ENCODE measurements at places on chromosomes 5 and 9.

- DNase-seq, result no peak
Measured at GRCh38 chr5:146540414-146540813, 24.4 kb upstream of the GPR151 start.

DNA sequence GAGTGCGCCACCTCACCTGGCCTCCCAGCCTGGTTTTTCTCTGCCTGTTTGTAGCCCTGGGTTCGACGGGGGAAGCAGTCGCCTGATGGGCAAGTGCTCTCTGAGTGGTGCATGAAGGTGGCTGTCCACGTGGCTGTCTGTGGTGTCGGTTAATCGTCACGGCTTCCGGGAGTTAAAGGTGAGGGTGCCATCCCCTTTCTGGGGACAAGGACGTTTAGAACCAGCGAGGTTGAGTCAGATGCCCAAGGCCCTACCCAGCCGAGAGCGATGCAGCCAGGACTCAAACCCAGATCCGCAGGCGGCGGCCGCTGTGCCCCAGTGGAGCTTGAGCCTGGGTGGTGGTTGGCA, 47.7 kb downstream of the RXRA start:
- DNase-seq, result no peak

DNA sequence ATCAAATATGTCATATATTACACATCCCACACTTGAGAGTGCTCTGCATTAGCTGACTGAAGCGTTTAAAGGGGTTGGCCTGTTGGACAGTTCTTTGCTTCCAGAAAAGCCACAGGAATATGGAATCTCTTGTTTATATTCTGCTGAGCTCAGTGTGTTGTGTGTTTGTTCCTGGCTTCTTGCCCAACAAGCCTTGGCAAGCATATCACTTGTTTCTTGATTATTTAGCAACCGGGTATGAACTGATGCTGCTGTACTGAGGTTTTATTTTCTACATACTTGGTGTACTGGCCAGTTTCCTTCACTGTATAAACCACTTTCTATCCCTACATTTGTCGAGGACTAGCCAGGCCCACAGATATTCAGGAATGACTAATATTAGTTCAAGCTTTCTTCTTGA, 378.9 kb downstream of the KCTD16 start:
- no peak for DNase-seq

DNA sequence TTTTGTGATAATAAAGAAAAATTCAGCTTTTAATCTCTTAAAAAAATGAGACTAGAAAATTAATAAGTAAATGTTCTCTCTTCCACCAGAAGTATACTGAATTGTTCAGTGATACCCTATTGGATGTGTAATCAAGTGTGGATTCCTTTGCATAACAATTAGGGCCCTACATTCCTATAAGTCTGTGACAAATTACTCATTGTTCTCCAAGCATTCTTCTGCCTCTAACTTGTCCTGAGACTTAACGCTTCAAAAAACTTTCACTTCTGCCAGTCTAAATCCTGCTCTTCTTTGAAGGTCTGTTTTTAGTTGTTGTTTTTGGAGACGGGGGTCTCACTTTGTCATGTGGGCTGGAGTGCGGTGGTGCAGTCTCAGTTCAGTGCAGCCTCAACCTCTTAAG, 9.2 kb upstream of the DDX46 start:
- DNase-seq, result no peak

GRCh38 chr9:102506406-102506805, 488.7 kb upstream of the CYLC2 start:
- no peak for DNase-seq

- DNase-seq, result no peak
Measured at GRCh38 chr9:125396799-125397198, 135.2 kb downstream of the GAPVD1 start.

DNA sequence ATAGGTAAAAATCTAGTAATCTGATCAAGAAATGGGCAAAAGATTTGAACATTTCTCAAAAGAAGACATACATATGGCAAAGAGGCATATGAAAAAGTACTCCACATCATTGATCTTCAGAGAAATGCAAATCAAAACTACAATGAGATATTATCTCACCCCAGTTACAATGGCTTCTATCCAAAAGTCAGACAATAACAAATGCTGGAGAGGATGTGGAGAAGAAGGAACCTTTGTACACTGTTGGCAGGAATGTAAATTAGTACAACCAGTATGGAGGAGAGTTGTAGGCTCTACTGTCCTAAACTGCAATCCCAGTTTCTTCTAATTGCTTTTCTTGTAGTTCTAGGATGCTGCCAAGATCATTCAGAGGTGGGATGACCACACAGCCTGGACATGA, 193.5 kb upstream of the RFX3 start:
- no peak for DNase-seq

DNA sequence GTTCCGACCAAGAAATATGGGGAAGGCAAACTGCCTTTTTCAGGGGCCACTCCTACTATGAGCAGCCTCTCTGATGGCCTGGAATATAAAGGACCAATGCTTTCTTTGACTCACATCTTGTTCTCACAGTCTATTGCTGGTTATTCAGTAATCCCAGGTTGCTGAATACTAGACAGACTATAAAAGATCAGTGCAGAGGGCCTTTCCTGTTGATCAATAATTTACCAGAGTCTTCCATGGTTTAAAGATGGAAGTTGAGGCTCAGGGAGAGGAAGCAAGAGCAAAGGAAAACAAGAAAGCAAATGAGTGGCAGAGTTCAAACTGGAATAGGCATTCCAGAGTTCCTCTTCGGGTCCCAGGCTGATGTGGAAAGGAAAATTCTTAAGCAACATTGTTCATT, 62.9 kb downstream of the FBXO38 start:
- DNase-seq, result no peak

DNA sequence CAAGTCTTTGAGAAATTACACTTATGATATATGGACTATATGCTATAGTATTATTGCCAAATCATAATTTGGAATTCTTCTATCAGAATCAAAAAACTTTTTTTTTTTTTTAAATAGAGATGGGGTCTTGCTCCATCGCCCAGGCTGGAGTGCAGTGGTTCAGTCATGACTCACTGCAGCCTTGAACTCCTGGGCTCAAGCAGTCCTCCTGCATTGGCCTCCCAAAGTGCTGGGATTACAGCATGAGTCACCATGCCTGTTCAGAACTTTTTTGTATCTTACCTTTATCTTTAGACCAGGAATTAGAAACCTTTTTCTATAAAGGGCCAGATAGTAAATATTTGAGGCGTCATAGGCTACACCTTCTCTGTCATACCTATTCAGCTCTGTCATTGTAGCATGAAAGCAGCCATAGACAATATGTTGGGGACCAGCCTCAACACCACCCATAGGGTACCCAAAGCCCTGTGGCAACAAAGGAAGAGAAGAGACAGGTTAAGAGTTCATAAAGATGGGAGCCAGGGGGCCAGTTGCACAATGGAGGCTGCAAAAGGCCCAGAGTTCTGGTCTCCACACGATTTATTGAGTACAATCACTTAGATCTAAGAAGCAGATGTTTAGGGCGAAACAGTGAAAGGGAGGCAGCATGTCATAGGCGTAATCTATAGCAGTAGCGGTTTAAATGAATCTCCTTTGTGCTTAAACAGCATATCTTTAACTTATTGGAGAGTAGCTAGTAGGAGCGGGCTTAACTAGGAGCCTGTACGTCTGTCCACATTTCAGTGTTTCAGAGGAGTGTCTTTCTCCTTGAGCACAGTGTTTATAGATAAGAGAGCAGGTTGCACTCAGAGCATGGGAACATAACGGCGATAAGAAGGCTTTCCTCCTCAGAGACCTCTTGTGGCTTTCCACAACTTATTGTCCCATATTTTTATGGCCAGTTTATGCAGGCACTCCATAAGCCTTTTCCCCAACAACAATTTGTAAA, 12.5 kb downstream of the ECM2 start:
- DNase-seq, result no peak

Measured in left ventricle myocardium superior (tissue), 1 donor.